ENCODE measurements at places on chromosomes 12 and 14.

DNA sequence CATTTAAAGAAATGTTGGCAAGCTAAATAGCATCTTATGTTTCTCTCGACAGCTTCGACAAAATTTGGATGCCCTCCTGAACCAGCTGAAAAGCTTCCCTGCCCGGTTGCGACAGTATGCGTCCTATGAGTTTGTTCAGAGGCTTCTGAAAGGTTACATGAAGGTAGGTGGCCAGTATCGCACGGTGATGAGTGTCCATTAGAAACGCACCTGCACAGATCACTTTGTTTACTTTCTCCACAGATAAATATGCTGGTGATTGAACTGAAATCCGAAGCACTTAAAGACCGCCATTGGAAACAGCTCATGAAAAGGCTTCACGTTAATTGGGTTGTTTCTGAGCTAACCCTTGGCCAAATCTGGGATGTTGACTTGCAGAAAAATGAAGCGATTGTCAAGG is 36.5 kb downstream of the DYNC1H1 start:
- no peak for DNase-seq

DNA sequence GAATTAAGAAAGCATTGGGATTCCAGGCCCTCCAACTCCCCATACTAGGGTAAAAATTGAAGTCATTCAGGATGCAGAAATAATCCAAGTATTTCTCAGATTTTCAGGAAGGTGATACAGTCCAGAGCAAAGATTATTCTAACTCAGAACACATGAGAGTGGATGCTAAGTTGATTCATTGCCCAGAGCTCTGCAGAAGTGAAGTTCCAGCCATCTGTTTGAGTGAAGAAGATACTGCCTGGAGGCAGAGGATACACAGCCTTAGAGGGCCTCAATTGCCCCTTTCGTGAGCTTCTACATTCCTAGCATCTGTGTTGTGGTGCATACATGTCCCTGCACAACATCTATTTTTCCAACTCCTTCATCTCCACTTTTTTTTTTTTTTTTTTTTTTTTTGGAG is 36.9 kb upstream of the SMUG1 start:
- no peak for DNase-seq

- DNase-seq, result no peak
Measured at GRCh38 chr12:5258498-5258897, 173.4 kb upstream of the NTF3 start.

DNA sequence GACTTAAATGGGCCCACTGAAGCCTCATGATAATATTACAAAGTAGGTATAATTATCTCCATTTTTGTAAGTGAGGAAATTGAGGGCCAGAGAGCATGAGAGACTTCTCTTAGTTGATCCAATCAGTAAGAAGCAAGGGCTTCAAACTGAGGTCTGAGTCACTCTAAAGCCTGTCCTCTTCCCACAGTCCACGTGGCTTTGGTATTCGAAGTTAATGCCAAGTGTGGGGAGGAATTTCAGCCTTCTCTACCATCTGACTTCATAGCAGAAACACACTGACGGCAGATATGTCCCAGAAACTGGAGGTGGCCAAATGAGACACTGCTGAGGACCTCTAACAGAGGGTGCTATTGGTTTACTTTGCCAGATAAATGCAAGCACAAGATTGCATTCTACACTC is 114.4 kb upstream of the OVCH1 start:
- DNase-seq, result no peak

GRCh38 chr12:24398605-24399004 is 449.1 kb upstream of the SOX5 start:
- DNase-seq, result no peak

All from activated B cell treated with CpG ODN at 0.5 μM for 24 hours (primary cell).